Activated CD4-positive, alpha-beta T cell treated with anti-CD3 and anti-CD28 coated beads, Interleukin-2, amount 50 U/mL, for 4 hours (primary cell): ENCODE measurements at places on chromosomes 5 and 9.

DNA sequence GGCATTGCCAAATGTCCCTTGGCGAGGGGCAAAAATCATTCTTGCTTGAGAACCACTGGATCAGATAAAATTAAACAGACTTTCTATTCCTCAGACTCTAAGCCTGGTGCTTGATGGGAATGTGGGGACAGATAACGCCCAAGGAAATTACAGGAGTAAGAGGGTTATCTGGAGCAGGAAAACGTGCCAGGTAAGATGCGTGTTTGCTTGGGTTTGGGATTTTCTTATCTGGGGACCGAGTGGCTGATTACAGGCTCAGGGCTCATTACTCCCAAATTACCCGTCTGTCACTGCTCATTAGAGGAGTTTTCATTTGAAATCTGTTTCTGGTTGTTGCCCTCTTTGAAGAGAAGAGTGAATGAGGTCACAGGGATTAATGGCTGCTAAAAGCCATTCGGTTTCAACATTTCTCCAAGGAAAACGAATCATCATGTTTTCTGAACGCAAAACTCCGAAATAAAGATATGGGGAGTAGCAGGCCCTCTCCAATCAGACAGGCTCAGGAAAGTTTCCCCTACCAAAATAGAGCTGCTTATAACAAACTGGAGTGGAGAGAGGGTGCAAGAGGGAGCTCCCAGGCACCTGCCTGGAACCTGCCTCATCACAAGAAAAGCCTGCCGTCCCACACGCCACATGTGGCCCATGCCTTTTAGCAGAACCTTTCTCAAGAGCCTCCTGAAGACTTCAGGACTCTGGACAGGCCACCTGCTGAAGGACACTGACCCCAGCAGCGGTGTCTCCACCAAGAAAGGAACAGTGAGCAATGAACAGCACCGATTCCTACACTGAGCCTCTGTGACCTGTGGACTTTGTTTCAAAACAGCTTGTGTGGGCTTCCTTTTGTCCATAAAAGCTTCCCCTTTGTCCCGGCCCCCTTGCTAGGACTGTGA, 136.4 kb downstream of the ICE1 start:
- DNase-seq = no peak

GRCh38 chr5:91244380-91245073, 138.6 kb downstream of the ARRDC3 start:
- no peak for DNase-seq

GRCh38 chr5:56301069-56301468, 67.9 kb upstream of the ANKRD55 start:
- DNase-seq = no peak

DNA sequence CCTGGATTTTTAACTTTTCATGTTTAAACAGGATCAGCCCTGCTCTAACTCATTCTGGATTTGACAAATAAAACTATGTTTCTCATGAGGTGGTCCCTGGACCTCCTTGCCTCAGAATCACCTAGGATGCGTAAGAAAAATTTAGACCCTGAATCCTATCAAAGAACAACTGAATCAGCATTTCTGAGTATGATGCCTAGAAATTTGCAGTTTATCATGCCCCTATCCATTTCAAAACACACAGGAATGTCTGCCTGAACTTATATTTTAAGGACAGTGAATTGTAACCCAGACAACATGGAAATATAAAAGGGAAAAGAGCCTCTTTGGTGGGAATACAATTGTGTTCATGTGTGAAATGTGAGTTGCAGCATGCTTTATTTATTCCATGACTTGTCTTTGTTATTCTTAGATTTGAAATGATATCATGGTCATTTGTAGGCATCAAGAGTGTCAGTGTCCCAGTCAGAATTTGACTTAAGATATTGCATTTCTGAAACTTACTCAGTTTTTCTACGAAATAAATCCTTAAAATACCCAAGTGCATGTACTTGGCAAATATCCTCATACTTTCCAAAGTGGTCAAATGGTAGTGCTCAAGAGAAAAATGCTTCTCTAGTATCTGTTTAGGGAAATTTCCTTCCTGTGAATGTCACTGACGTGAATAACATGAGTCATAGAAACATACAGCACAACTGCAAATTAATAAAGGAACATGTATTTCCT, 144.3 kb downstream of the GIN1 start:
- DNase-seq = no peak

GRCh38 chr9:86355814-86356213, 1.6 kb upstream of the TUT7 start:
- no peak for DNase-seq

DNA sequence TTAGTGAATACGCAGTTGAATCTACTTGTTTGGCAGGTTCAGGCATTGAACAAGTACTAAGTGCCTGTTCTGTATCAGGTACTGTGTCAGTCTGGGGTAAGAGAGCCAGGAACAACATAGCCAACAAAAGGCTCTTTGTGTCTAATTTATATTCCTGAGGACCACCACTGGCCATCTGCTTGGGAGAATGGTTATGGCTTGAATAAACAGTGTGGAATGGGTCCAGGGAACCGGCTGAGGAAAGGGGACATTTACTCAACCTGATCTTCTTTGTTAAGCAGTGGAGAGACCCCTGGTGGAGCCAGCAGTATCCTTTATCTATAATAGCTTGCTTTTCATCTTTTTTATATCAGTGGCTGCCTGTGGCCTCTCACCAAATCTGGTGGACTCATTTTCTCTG, 38.6 kb downstream of the EXOSC2 start:
- DNase-seq = no peak

DNA sequence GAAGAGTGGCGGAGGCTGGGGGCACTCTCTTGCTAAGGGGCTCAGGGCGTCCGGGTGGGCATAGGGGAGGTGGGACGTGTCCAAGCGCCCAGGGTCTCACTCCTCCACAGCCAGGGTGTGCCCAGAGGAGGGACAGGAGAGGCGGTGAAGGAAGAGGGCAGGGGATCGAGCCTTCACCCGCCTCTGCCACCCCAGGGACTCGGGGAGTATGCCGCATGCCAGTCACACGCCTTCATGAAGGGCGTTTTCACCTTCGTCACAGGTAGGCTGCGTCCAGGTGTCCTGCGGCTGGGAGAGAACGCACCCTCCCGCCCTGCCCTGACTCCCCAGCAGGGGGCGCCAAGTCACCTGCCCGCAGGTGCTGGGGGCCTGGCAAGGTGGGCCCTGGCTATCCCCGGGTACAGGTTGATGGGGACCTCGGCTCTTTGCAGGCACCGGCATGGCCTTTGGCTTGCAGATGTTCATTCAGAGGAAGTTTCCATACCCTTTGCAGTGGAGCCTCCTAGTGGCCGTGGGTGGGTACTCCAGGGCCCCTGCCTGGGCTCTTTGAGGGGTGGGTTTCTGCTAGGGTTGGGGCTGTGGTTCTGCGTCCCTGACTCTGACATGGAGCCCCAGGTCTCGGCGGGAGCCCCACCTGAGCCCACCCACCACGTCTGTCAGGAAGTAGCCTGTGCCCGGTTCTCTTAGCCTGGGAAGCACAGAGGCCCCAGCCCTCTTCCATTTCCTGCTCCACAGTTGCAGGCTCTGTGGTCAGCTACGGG, 552 bp downstream of the TMEM141 start:
- DNase-seq = peak; percentile 63

- no peak for DNase-seq
These were observed 324.2 kb downstream of the MRPS30 start for GRCh38 chr5:45132972-45133371.

DNA sequence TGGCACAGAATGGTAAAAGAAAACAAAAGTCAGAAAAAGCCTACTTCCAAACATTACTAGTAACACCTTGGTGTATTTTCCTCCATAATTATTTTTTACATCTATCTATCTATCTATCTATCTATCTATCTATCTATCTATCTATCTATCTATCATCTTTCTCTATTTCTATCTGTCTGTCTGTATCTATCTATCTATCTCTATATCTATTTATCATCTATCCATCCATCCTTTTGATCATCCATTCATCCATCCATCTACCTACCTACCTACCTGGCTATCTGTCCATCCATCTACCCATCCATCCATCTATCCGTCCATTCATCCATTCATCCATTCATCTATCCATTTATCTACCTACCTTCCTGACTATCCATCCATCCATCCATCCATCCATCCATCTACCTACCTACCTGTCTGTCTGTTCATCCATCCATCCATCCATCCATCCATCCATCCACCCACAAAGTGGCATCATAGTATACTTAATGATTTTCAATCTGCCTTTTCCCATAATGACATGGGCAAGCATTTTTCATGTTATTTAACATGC, 121.9 kb upstream of the NEK6 start:
- DNase-seq = no peak

GRCh38 chr9:22084336-22085035, 75.4 kb upstream of the CDKN2B start:
- DNase-seq = no peak

DNA sequence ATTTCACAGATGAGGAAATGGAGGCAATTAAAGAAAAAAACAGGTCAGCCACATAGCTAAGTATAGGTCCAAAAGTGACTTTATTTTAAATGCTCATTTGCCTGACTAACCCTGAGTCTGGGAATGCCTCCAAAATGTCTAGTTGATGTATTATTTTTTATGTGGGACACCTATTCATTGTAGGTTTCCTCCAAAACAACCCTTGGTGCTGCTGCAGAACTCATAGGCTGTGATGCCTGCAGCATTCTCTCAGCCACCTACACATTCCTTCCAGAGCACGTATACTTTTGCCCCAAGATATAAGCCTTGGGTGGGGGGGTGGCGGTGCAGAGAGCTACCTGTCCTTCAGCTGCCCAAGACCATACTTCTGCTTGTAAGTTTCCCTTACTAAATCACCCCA, 77.4 kb downstream of the MSX2 start:
- no peak for DNase-seq

GRCh38 chr9:88363661-88364060, 24.6 kb upstream of the SPIN1 start:
- DNase-seq = no peak

GRCh38 chr9:98783518-98784226, 12.7 kb downstream of the ANKS6 start:
- no peak for DNase-seq

DNA sequence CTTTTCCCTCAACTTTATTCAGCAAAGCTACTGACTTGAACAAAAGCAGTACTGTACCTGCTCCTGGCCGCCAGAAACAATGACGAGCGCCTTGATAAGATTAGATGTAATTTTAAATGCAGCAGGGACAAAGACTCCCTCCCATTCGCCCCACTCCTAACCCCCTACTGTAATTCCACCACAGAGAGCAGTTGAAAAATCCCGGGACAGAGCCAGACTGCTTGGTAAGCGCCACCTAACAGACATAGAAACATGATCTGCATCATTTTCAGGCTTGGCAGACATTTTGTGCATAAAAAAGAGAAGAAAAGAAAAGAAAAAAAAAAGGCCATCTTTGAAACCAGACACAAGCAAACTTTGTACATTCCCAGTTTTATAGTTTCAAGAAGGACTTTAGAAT, 81.9 kb downstream of the ISL1 start:
- no peak for DNase-seq
